ENCODE measurements at places on chromosomes 4 and X.

- DNase-seq: peak; percentile 43
Measured at GRCh38 chr4:106287353-106287969, 28.5 kb downstream of the TBCK start.

DNA sequence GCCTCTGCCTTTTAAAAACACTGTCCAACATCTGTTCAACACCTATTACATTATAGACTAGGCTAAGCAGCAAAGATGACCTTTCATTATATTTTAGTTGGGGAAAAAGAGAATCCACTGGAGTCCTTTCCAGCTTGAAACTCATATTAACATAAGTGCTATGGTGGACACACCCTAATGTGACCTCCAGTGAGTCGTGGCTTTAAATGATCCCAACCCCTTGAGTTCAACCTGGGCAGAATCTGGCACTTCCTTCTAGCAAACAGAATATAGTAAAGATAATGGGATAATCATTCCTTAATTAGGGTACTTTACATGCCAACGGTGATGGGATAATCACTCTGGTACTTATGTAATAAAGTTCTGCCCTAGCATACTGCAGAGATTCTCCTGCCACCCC, 162.6 kb downstream of the MAB21L2 start:
- DNase-seq: no peak

GRCh38 chr4:157810137-157810774, 362.6 kb downstream of the GASK1B start:
- no peak for DNase-seq

DNA sequence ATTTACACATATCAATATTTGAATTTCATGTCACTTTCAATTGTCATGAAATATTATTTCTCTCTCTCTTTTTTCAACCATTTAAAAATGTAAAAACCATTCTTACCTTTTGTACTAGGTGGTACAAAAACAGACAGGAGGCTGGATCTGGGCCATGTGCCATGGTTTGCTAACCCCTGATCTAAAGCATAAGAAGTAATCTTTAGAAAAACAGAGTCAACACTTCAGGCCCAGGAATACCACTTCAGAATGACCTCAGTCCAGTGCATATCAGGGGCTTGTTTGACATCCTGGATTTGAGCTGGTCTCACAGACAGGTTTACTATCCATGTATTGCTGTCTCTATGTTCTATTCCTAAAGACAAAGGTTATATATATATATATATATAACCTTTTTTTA, 102.5 kb downstream of the DCHS2 start:
- no peak for DNase-seq

DNA sequence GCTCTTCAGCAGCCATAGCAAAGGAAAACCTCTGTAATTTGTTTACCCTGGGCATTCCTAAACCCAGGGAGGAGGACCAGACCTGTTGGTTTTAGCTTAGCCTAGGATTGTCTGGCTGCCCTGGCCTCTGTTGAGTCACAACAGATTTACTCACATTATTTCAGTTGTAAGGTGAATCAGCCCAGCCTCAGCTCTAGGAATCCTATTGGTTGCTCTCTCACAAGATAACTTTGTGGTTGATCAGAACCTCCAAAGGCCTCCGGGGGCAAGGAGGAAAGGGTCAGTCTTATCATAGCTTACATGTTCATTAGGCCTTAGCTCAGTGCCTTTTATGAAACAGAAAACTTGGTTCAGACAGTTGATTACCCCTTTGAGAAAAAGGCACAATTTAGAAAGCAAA, 41.0 kb downstream of the PDK3 start:
- no peak for DNase-seq

GRCh38 chr4:7417639-7418038, 17.1 kb downstream of the PSAPL1 start:
- DNase-seq: no peak

DNA sequence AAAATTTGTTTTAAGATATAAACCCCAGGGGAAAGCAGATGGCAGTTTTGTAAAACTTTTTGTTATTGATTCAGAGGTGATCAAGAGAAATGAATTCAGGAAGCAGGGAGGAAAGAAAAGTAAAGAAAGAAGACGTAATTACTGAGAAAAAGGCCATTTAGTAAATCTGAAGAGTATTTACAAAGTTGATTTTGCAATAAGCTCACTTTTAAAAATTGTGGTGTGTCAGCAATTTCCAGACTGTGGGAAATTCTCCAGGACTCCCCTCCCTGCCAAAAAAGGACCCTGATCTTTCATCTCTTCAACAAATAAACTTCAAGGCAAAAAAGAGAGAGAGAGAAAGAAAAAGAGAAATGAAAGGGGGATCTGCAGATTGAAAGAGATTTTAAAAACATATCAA, 36.6 kb downstream of the PCYT1B start:
- no peak for DNase-seq

DNA sequence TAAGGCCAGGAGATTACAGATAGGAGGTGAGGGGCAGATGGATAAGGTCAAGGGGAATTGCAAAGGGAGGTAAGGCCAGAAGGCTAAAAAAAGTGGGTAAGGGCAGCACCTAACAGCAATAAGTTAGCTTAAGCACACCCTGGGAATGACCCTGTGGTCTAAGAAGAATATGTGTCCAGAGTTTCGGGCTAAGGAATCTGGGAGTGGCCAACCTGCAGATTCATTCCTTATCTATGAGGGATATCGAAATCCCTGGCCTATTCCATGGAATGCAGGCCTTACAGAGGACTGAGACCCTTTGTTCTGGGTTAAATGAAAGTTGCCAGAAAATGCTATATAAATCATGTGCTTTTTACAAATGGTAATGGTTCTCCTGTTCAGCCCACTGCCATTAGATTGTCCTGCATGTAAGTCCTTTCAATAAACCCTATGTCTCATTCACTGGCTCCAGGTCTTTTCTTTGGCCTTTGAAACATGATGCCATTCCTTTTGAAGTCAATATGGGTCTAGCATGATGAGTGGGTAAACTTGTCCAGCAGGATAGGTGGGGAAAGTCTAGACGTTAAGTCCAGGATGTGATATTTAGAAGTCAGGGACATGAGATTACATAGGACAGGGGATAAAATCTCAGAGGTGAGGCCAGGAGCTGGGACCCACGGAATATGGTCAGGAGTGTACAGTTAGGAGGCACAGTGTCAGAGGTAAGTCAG, 226.2 kb downstream of the TACR3 start:
- no peak for DNase-seq

- DNase-seq: no peak
Measured at GRCh38 chr4:55446578-55446922, 50.8 kb downstream of the TMEM165 start.

- no peak for DNase-seq
Measured at GRCh38 chr4:74661427-74662201, 132.7 kb downstream of the BTC start.

DNA sequence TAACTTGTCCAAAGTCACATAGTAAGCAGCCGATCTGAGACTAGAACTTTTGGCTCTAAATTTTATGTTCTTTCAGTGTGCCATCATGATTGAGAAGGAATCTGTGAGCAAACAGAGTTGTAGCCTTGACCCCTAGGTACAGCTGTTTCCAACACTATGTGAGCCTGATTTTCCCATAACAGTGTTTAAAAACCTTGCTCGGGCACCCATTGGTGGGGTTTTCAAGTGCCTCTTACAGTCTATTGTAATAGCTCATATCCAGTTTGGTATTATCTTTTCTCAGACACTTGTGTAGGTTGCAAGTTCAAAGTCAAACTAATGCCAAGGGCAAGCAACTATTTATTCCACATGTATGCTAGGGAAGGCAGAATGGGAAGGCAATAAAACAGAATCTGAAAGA, 467.9 kb downstream of the INPP4B start:
- DNase-seq: no peak

DNA sequence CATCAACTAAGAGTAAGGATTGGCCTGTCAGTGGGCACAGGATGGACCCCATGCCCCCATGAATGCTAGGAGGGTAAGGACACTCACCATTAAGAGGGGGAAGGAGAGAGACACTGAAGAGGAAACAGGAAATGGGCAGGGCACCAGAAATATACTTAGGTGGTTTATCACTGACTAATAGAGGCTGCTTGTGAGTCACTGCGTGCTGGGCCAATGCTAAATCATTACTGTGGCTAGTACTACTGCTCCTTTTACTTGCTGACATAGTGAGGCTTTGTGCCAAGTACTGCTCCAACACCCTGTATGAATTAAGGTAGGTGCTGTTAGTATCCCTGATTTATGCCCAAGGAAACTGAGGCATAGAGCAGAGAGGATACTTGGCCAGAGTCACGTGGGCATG, 130.4 kb upstream of the FRMPD4 start:
- no peak for DNase-seq

DNA sequence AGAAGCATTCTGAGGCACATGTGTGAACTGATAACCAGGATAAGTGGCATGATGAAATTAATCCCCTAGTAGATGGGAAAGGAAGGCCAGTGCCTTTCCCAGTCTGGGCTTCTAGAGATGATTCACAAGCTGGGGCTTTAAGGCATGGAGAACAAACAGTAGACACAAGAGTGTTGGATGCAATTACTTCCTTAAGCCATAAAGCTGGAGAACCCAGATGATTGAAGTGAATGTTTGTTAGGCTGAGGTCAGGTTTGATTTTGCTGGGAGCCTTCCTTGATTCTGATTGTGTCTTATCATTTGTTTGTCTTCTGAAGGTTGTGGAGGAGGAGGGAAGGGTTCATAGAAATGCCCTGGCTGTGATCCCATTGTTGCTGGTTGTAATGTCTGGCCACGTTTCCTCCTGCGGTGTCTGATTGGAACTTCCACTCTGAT, 125.2 kb downstream of the NHS start:
- DNase-seq: no peak

DNA sequence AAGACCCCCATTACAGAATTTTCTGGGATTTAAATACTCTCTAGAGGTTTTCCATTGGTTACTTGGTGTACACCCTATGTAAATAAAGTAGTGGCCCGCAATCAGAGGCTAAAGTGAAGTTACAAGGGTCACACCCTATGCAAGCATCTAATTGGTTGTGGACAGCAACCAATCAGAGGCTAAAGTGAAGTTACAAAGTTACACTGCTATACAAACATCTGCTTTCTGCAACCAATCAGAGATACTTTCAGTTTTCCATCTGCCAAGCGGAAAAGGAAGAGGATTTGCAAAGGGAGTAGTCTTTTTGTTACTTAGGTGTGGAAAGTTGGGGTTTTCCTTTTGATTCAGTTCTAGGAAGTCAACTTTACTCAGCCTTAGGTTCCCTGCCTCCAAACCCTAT, 2.0 kb upstream of the ATRX start:
- DNase-seq: no peak

All from renal pelvis (tissue), 12 donors.